ENCODE measurements at places on chromosomes 1 and 21.
A peak's percentile ranks its signal among the peaks of the same experiment; 100 is the strongest.

DNA sequence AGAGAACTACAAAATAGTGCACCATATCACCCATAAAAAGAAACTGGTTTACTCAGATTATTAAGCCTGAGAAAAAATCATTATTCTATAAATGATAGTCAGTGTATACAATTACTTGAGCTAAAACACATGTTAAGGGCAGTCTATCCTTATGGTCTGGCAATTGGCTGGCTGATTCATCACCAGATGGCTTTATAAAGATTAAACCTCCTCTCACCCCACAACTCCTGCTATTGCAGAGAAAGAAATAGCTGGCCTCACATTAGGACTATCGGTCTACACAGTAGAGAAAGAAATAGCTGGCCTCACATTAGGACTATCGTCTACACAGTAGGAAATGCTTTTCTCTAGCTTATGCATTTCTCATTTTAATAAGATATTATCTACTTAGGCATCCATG, 21.2 kb downstream of the CEP170 start:
- peak; percentile 20 for DNase-seq

GRCh38 chr1:90850898-90851710, 134.0 kb upstream of the BARHL2 start:
- DNase-seq = peak; percentile 29

DNA sequence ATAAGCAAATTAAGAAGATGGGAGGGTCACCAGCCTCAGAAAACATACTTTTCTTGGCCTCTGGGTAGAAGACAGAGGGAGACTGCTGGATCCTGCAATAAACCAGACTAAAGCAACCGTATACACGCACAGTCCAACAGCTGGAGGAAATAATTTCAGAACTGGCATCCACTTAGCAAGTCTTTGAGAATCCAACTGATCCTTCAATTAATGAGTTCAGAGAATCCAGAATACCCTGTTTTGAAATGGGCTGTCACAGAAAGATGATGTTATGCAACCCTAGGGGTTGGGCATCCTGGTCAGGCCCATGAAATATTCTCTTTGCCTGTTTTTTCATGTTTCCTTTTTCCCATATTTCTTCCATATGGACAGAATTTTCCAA, 134.0 kb upstream of the MAGI3 start:
- DNase-seq = peak; percentile 16

DNA sequence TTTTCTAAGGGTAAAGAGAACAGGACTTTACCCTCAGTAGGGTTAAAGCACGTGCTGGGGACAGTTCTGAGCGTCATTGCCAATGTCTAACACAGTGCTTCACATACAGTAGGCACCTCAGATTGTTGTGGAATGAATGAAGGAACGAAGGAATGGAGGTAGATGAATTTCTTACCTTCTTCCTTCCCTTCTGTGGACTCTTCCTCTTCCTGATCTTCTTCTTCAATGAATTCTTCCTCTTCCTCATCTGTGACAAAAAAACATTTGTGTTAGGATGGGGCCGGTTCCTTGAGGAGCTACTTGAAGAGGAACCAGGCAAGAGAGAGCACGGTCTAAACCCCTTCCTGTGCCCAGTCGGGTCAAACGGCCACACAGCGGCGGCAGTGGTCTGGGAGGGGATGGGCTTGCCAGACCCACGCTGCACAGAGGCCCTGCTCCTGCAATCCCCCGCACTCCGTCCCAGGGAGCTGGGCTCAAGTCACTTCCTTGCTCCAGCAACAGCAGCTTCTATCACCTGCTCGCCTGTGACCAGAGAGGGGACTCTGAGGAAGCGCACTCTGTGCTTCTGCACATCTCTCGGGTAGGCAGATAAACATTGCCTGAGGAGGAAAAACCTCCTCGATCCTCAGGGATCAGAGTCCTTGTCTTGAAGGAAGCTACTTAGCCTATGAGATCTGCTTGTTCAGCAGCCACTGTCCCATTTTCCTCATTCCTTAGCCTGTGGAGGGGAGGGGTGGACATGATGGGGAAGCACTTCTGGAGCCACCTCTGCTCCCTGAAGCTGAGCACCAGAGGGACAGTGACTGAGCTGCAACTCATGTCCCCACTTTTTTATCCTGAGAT, 8.0 kb upstream of the SLC30A2 start:
- DNase-seq = no peak

GRCh38 chr21:44918581-44919033, 2.1 kb downstream of the ITGB2 start:
- peak; percentile 32 for DNase-seq

GRCh38 chr21:31894457-31894856, 21.6 kb downstream of the HUNK start:
- no peak for DNase-seq

DNA sequence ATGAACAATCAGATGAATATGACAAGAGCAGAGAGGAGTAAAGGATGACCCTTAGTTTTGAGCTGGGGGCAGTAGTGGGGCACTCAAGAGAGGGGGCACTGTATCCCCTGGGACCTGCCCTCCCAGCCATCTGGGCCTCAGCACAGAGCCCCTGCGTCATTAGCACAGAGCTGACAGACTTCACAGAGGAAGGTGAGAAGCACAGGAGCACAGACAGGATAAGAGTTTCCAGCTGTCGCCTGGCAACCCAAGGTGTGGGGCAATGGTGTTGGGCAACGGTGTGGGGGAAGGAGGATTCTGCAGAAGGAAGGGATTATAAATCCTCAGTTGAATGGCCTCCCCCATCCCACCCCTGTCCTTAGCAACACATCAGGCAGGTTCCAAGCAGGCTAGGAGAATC, 30.2 kb downstream of the RAB3B start:
- peak; percentile 90 for DNase-seq

DNA sequence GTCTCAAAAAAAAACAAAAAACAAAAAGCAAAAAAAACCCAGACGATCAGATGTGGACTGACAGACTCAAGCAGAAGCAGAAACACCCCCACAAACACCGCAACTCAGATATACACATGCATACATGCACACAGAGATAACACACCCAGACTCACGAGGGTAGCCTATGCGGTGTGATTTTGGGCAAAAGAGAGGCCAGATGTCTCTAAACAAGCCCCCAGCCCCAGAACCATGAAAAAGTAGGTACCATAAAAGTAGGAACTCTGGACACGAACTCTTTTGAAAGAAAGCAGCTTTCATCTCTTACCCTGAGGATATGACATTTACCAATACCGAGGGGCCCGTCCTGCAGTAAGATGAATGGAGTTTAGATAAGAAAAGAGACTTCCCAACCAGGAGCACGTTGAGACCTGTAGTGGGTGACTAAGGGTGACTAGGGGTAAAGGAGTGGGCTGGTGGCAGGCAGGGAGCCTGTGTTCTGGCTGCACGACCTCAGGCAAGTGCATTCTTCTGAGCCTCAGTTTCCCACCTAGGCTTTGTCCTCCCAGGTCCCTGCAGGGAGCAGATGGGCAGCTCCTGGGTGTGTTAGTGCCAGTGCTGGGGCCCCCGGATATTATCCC, 1.5 kb upstream of the TINAGL1 start:
- DNase-seq = no peak

GRCh38 chr1:94125551-94126514, 4.9 kb upstream of the ABCA4 start:
- peak; percentile 83 for DNase-seq

DNA sequence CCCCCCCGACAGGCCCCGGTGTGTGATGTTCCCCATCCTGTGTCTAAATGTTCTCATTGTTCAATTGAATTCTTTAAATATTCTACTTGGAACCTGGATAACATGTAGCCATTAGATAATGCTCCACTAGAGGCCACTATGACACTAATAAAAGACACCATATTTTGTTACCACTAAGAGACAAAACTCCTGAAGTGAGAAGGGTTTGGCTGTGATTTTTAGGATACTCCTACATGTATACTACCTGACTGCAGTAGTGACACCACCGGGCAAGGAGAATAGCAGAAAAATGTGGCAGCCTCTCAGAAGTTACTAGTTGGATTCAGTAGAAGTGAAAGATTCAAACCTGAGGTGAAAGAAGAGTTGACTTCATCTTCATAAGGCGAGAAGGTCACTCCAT, 36.0 kb downstream of the F5 start:
- DNase-seq = no peak

DNA sequence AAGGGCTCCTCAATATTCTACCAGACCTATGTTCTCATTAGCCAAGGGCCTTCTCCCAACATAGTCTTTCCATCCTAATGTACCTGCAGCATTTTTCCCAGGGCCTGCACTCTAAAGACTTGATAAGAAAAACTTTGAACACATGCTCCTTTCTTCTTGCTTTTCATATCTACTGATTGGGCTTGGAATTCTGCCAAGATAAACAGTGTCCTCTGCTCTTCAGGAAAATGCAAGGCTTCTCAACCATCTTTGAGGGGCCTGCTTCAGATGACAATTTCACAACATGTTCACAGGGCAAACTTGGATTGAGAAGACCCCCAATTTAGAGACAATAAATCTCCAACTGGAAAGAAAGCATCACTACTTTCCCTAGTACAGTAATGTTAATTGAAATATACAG, 25.8 kb upstream of the PPT1 start:
- DNase-seq = no peak

DNA sequence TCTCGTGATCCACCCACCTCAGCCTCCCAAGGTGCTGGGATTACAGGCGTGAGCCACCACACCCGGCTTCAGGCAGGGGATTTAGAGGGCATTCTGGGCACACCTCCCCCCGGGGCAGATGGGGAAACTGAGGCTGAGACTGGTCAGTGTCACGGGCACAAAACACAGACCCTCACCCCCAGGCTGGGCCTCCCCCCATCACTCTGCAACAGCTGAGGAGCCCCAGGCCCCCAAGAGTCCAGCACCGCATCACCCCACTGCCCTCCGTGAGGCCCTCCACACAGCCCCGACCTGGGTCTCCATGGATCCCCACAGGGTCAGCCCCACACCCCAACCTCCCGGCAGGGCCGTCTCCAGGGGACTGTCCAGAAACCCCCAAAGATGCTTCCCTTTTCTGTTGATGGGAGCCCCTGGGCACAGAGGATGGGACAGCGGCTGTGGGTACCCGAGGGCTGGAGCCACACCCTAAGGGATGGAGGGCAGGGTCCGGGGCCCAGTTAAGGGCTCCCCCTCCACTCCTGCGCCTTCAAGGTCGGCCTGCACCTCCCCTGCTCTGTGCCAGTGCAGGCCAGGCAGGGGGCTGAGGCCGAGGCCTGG, 11.0 kb downstream of the TNFRSF14 start:
- DNase-seq = no peak

DNA sequence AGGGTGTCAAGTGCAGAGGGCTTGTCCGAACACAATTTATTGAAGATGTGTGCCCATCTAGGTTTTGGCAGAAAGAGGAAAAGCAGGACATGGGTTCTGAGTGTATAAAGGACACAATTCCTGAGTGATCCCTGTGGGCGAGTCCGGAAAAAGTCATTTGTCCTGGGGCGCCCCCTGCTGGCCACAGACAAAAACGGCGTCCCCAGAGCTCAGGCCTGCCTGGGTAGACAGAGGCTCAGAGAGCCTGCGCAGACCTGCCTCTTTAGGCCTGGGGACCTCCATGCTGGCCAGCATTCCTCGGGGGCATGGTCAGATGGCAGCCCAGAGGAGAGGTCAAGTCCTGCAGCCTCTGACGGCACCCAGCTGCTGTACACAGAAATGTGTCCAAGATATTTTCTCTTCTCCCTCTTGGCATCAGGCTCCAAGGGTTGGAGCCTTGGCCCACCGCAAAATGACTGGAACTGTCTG, 65.5 kb upstream of the LRP8 start:
- DNase-seq = peak; percentile 71

DNA sequence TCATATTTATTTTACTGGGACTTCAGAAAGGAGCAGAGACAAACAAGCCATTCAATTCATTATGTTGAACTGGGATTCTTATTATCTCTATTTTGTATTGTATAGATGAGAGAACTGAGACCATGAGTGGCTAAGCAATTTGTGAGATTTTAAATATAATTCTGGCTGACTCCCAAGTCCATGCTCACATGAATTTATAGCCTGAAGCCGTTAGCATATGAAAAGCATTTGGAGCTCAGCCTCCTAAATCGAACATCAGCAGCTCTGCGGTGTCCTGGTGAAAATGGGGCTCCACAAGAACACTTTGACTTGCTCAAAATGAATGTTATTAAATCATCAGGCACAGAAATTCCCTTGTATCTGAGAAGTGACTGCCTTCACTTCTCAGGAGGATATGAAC, 96.8 kb upstream of the DPT start:
- no peak for DNase-seq

- DNase-seq = no peak
Observed at GRCh38 chr1:16965486-16966067, 14.8 kb downstream of the MFAP2 start.

DNA sequence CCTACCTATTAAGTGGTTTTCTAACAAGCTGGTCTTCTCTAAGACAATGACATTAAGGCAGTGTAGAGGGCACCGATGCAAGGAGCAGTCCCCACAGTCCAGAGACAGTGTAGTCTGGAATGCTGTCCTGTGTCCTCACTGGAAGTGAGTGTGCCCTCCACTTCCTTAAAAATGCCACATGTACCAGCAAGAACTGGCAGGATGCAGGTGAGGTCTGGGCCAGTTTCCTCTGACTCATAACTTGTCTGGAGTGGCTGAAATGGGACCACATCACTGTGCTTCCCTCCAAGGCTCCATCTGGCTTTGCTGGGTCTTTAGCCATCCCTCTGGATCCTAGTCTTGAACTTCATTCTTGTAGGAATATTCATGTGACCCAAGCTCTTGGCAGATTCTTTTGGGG, 170.5 kb upstream of the KIAA0040 start:
- DNase-seq = no peak

DNA sequence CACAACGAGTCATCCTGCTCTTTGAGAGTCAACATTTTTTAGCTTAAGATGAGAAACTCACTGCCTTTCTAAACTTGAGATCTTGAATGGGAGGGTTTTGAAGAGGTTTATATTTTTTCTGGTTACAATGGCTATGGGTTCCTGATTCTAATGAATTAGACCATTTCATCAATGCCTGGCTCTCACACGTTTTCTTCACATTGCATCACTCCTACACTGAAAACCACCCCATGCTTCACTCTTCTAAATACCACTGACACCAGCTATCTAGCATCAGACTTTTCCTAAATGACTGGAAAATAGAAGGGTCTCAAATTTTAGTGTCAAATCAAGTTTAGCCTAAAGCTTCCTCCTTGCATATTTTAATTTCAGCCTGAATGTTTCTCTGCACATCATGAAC, 606.1 kb upstream of the USP24 start:
- no peak for DNase-seq

- no peak for DNase-seq
Observed at GRCh38 chr21:35643176-35643575, 417.1 kb downstream of the SETD4 start.

- no peak for DNase-seq
Observed at GRCh38 chr1:161046605-161047228, 940 bp upstream of the USF1 start.

- no peak for DNase-seq
Observed at GRCh38 chr1:150963321-150964163, 11.1 kb downstream of the CERS2 start.

- DNase-seq = no peak
Observed at GRCh38 chr1:84853741-84854721, 39.0 kb downstream of the LPAR3 start.

- no peak for DNase-seq
Observed at GRCh38 chr1:174789399-174789798, 210.3 kb upstream of the CACYBP start.
